Fibroblast of the aortic adventitia (primary cell): ENCODE measurements at places on chromosomes 5 and 9. TPM values are rescaled to one million over a fixed set of nuclear protein-coding genes. Genes with fewer than 3 reads are reported as not detected.

Gene CARTPT
- total RNA-seq, result not detected in 2 replicates

Gene ROR2
- total RNA-seq, result 13.0 and 26.5 TPM in 2 replicates

Gene CDKN2B-AS1
- 6.4 and 12.9 TPM in 2 replicates for total RNA-seq

Gene EPB41L4B
- total RNA-seq, result 0.08 and 1.8 TPM in 2 replicates

Gene ADAMTS6
- total RNA-seq, result 40.8 and 64.9 TPM in 2 replicates

Gene TPD52L3
- not detected in 2 replicates for total RNA-seq

Gene GPR21
- 1.9 TPM in 1 of 2 replicates, not detected in the other for total RNA-seq

Gene C5orf63
- total RNA-seq, result 4.0 and 6.3 TPM in 2 replicates

Gene C9orf153
- total RNA-seq, result 0.41 and 0.45 TPM in 2 replicates

Gene CDC20B
- not detected in 2 replicates for total RNA-seq

Gene TMEM252
- total RNA-seq, result not detected in 2 replicates

Gene WASHC1
- 2.2 and 5.2 TPM in 2 replicates for total RNA-seq

Gene IL31RA
- 0.72 and 0.74 TPM in 2 replicates for total RNA-seq

Gene TTC39B
- total RNA-seq, result 8.2 and 22.1 TPM in 2 replicates

Gene DNAJB5
- total RNA-seq, result 6.9 and 9.6 TPM in 2 replicates

Gene CCDC69
- 1.5 and 2.8 TPM in 2 replicates for total RNA-seq

Gene ST8SIA4
- total RNA-seq, result 0.25 and 0.54 TPM in 2 replicates

Gene FST
- 80.2 and 104 TPM in 2 replicates for total RNA-seq

Gene INSL4
- not detected in 2 replicates for total RNA-seq

Gene SV2C
- total RNA-seq, result 0.08 TPM in 1 of 2 replicates, not detected in the other

Gene ADAMTS16
- total RNA-seq, result 0.27 TPM in 1 of 2 replicates, not detected in the other

Gene SUSD3
- total RNA-seq, result 0.09 TPM in 1 of 2 replicates, not detected in the other

Gene LOX
- 65.0 and 193 TPM in 2 replicates for total RNA-seq

Gene PCDHB9
- total RNA-seq, result 0.41 and 1.2 TPM in 2 replicates

Gene GLDC
- 0.65 and 1.8 TPM in 2 replicates for total RNA-seq

Gene ZBTB34
- total RNA-seq, result 7.3 and 8.8 TPM in 2 replicates

Gene CAMK4
- total RNA-seq, result 2.9 and 5.4 TPM in 2 replicates

Gene MEIKIN
- not detected in 2 replicates for total RNA-seq

Gene RAPGEF1
- 20.2 and 33.7 TPM in 2 replicates for total RNA-seq

Gene LCN15
- not detected in 2 replicates for total RNA-seq

Gene PIP5K1B
- not detected in 2 replicates for total RNA-seq

Gene FLT4
- 0.09 TPM in 1 of 2 replicates, not detected in the other for total RNA-seq

Gene FYB1
- 0.08 and 0.54 TPM in 2 replicates for total RNA-seq

Gene FGFR4
- total RNA-seq, result 0.74 TPM in 1 of 2 replicates, not detected in the other

Gene PCDHB4
- total RNA-seq, result 0.09 and 0.65 TPM in 2 replicates

Gene PTGS1
- total RNA-seq, result 6.3 and 173 TPM in 2 replicates

Gene TLE4
- total RNA-seq, result 14.7 and 75.3 TPM in 2 replicates

Gene PRDM9
- not detected in 2 replicates for total RNA-seq

Gene AGPAT2
- total RNA-seq, result 6.2 and 29.0 TPM in 2 replicates

Gene LIX1
- not detected in 2 replicates for total RNA-seq

Gene CCL27
- not detected in 2 replicates for total RNA-seq

Gene GNA14
- total RNA-seq, result 1.5 and 6.1 TPM in 2 replicates

Gene SPINK4
- total RNA-seq, result not detected in 2 replicates

Gene FAXDC2
- 9.8 and 17.4 TPM in 2 replicates for total RNA-seq

Gene ADAMTS12
- total RNA-seq, result 13.0 and 21.8 TPM in 2 replicates

Gene IQGAP2
- 1.2 and 2.5 TPM in 2 replicates for total RNA-seq
